ENCODE measurements at places on chromosomes 3 and 15.

DNA sequence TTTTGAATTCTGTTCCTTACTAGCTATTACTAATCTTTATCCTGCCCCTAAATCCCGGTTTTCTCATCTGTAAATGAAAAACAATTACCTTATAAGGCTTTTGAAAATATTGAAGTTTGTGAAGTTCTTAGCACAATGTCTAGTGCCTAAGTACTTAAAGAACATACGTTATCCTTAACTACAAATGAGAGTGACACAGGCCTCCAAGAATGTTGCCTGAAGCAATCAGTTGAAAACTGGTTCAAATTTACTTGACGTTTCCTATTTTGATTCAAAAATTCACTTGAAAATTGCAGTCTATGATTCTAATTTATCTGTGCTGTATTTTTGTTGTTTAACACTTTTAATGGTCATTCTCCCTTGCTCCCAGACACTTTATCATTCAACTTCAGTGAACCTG is 3.2 kb downstream of the SENP7 start:
- DNase-seq: no peak

- no peak for DNase-seq
Observed at GRCh38 chr15:71747128-71748083, 62.9 kb upstream of the NR2E3 start.

- no peak for DNase-seq
Observed at GRCh38 chr15:40263024-40263754, 19.7 kb downstream of the ANKRD63 start.

GRCh38 chr3:129686941-129687340 is 80.5 kb upstream of the PLXND1 start:
- DNase-seq: no peak

DNA sequence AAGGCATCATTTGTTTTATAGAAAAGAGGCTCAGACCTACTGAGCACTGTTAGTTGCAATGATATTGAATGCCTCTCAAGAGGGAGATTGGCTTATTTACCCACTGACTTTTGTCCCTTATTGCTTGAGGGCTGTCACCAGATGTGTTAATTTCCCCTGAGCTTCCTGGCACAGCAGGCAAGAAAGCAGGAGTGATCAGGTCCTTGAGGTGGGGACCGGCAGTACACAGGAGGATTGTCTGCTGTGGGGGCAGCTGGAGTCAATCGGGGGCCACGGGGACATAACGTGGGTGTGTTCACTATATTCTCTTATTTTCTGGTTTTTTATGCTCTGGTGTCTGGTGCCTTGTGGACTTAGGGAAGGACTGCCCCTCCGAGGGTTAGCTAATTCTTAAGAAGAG is 44.6 kb downstream of the GASK1A start:
- DNase-seq: no peak

DNA sequence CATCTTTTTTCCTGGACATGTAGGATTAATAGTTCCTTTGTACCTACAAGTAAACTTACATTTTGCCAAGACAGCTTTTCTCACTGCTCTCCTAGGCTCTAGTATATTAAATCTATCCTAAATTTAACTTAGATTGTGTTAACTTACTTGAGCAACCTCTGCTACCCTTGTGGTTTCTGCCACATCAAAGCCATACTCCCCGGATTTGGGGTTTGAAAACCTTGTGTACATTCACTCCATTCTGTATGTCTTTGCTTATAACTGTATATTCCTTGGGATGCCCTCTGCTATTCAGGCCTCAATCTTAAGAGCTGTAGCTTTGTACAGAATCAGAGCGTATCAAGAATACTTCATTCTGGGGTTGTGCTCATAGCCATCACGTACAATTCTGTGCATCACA is 60.4 kb downstream of the ARIH1 start:
- DNase-seq: no peak

DNA sequence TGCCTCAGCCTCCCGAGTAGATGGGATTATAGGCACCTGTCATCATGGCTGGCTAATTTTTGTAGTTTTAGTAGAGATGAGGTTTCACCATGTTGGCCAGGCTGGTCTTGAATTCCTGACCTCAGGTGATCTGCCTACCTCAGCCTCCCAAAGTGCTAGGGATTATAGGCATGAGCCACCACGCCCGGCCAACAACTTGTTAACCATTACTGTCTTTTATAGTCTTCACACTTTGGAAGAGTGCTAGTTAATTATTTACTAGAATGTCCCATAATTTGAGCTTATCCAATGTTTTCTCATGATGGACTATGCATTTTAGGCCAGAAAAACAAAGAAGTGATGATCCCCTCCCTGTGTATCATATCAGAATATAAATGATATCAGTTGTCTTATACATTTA is 288.6 kb upstream of the CBLB start:
- DNase-seq: no peak

DNA sequence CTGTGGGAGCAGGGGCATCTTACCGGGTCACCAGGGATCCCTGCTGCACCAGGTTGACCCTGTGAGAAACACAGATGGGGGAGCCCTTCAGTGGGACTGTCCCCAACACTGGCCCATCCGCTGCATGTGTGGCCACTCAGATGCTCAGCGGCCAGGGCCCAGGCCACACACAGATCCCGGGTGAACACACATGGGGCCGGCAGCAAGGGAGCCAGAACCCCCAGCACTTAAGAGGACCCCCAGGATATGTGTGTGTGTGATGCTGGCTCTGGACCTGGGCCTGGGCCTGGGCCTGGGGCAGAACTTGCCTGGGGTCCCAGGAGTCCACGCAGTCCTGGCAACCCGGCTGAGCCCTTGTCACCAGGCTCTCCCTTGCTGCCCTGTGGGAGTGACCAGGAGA is 4.9 kb upstream of the UCN2 start:
- no peak for DNase-seq

DNA sequence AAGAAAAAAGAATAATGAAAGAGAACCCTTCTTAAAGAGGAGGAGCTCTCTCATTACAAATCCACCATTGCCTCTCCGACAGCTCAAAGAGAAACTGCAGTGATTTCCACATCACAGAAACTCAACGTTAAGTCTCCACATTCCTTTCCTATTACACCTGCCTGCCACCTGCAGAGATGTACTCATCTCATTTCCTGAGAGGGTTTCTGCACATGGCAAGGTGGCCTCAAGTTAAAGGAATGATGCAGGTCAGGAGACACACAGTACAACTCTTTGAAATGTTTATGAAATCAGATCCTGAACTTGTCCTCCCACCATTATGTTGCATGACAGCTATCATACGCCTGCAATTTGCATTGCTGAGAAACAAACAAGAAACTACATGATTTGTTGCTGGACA is 458.4 kb upstream of the ADAMTS9 start:
- DNase-seq: no peak

Measured in cortex of kidney (tissue), 1 donor.